ENCODE measurements at places on chromosomes 1 and 21. TPM values are rescaled to one million over a fixed set of nuclear protein-coding genes. Genes with fewer than 3 reads are reported as not detected.

Gene ANKRD35
- polyA plus RNA-seq, result 0.71 TPM

Gene IL10
- 0.49 TPM for polyA plus RNA-seq

Gene CDA
- polyA plus RNA-seq, result 29.9 TPM

Gene FCRL2
- not detected for polyA plus RNA-seq

Gene MIS18A
- 6.2 TPM for polyA plus RNA-seq

Gene FAM131C
- 12.0 TPM for polyA plus RNA-seq

Gene RGS8
- polyA plus RNA-seq, result not detected

Gene S100A5
- polyA plus RNA-seq, result 1.9 TPM

Gene RNPEP
- 48.7 TPM for polyA plus RNA-seq

Gene DMRTA2
- polyA plus RNA-seq, result not detected

Gene LCE2C
- polyA plus RNA-seq, result not detected

Gene CFAP74
- not detected for polyA plus RNA-seq

Gene PEX19
- 49.8 TPM for polyA plus RNA-seq

Gene COL11A1
- polyA plus RNA-seq, result not detected

Gene F13B
- not detected for polyA plus RNA-seq

Gene SLC19A2
- polyA plus RNA-seq, result 10.9 TPM

Gene TEDDM1
- not detected for polyA plus RNA-seq

Gene PALMD
- polyA plus RNA-seq, result 10.1 TPM

Gene HENMT1
- polyA plus RNA-seq, result 3.1 TPM

Gene KCNJ15
- polyA plus RNA-seq, result 102 TPM

Gene FCRL3
- polyA plus RNA-seq, result not detected

Gene HES3
- not detected for polyA plus RNA-seq

Gene SPRR3
- not detected for polyA plus RNA-seq

Gene UBASH3A
- polyA plus RNA-seq, result not detected

Gene CD101
- 0.22 TPM for polyA plus RNA-seq

Gene LRRC38
- polyA plus RNA-seq, result not detected

Gene SHISA4
- polyA plus RNA-seq, result 37.6 TPM

Gene COL9A2
- polyA plus RNA-seq, result 16.6 TPM

Gene AZIN2
- 7.5 TPM for polyA plus RNA-seq

Gene CRYAA
- 28.6 TPM for polyA plus RNA-seq

Gene CDC7
- polyA plus RNA-seq, result 1.4 TPM

Gene SLC45A3
- polyA plus RNA-seq, result 6.8 TPM

Gene AGT
- polyA plus RNA-seq, result 65.1 TPM

Gene RGS1
- polyA plus RNA-seq, result 5.0 TPM

Gene ESPN
- polyA plus RNA-seq, result 112 TPM

Gene HSD3B2
- polyA plus RNA-seq, result 0.60 TPM

Gene NCF2
- polyA plus RNA-seq, result 2.5 TPM

Gene KRTAP15-1
- not detected for polyA plus RNA-seq

Gene CACNA1S
- 0.41 TPM for polyA plus RNA-seq

Gene PAPPA2
- 4.9 TPM for polyA plus RNA-seq

Gene SPATA21
- polyA plus RNA-seq, result not detected

Gene EDEM3
- 9.1 TPM for polyA plus RNA-seq

Gene UQCRHL
- polyA plus RNA-seq, result 11.8 TPM

Gene TNFRSF14
- 99.1 TPM for polyA plus RNA-seq

Gene IFFO2
- 7.5 TPM for polyA plus RNA-seq

Gene FAM72A
- polyA plus RNA-seq, result 1.8 TPM

Gene CASQ1
- polyA plus RNA-seq, result not detected

Gene ZNF648
- not detected for polyA plus RNA-seq

Gene ACTA1
- 1.2 TPM for polyA plus RNA-seq

Measured in kidney (tissue), 22 donors.